Sciatic nerve (tissue), 2 donors: ENCODE measurements at places on chromosomes 3 and 15. TPM values are rescaled to one million over a fixed set of nuclear protein-coding genes. Genes with fewer than 3 reads are reported as not detected.

GRCh38 chr3:42486814-42487565 lies 15.5 kb upstream of the VIPR1 start:
- DNase-seq: no peak

DNA sequence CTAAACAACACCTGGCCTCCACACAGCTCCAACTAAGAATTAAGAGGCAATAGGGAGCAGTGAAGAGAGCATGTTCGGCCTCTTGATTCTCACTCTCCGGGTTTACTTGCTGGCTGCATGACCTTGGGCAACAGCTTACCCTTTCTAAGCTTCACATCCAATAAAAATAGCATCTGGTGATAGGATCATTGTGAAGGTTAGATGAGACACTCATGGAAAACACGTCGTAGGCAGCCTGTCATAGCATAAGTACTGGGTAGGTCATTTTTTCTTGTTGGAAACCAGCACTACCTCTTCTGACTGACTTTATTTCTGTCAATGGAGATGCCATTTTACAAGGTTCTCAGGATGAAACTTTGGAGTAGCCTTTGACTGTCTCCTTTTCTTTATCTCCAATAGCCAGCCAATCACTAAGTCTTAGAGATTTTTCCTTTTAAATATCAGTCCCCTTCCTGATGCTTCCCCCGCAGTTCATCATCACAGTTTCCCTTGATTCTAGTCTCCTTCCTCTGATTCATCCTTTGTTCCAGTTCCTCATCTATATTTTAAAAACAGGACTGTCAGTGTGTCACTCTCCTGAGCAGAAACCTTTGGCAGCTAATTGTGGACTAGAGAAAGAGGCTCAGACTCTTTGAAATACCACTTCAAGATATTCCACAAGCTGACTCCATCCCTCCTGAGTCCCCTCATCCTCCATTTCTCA lies 271.5 kb downstream of the SLC9A9 start:
- no peak for DNase-seq

DNA sequence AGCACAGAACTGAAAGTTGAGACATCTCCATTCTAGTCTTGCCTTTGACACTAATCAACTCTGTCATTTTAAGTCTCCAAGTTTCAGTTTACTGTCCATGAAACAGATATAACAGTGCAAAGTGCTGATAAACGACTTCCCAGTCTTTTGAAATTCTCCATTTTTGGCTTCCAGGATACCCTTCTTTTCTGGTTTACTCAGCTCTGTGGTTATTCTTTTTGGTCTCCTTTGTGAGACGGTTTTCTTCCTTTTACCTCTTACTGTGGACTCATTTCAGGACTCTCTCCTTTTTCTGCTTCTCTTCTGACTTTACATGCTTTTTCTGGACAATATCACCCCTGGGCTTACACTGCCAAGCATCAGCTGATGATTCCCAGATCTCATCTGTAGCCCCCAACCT lies 18.9 kb downstream of the SST start:
- no peak for DNase-seq

DNA sequence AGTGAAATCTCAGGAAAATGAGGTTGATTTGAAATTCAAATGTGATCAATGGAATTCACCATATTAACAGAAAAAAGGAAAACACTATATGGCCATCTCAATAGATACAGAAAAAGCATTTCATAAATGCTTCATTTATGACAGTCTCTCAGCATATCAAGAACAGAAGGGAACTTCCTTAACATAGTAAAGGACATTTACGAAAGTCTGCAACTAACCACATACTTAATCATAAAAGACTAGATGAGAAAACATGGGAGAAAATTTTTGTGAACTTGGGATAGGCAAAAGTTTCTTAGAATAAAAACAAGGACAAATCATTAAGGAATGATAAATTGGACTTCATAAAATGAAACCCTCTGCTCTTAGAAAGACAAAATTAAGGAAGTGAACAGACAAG lies 24.7 kb upstream of the TIPARP start:
- no peak for DNase-seq

DNA sequence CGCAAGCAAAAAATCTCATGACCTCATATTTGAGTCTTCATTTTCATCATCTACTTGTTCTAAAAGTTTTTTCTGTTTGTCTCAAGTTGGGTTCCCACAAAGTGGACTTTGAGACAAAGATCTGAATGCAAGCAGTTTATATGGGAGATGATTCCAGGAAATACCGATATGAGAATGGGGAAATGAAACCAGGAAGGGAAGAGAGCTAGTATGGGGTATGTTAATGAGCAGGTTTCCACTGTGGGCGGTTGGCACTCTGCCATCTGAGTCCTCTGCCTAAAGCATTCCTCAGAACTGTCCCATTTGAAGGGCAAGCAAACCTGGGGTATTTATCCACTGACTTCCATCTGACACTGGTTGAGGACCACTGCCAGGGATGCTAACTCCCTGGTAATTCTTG lies 8.8 kb downstream of the ADPRH start:
- DNase-seq: peak; percentile 79

GRCh38 chr15:95105229-95105628 lies 873.9 kb downstream of the MCTP2 start:
- DNase-seq: no peak

DNA sequence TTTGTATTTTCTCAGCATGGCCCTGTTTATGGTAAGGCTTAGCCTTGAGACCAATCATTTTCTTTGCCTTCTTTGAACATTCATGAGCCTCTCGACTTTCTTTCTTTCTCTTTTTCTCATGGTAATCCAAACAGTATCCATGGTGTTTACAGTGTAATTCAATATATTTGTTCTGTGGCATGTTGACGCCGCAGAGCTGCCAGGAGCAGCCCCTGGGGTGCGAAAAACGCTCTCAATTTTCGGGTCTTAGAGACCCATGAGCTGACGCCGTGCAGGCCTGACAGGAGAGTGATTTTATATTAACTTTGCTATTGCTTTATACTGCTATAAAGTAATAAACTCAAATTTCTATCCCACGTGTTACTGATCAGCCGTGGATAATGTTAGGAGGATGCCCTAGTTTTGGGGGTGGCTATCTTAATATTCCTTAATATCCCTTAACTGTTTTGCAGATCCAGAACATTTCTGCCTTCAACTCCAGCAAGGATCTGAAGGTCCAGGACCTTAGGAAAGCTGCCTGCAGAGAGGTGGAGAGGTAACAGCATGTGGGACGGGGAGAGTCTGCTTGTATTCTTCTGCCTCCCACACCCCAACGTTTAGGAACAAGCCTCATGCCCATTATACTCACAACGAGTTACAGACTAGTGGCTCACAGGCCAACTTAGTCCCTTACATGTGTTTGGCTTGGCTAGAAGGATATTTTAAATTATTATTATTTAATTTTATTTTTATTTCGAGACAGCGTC lies 29.3 kb upstream of the MYO1E start:
- DNase-seq: no peak

- no peak for DNase-seq
These were observed 69.3 kb downstream of the MESD start for GRCh38 chr15:80920271-80920699.

- no peak for DNase-seq
These were observed 29.6 kb downstream of the ADCY5 start for GRCh38 chr3:123419181-123419849.

- no peak for DNase-seq
These were observed 65.4 kb upstream of the CGNL1 start for GRCh38 chr15:57310876-57311275.

GRCh38 chr3:179194931-179195330 lies 46.8 kb downstream of the PIK3CA start:
- no peak for DNase-seq

DNA sequence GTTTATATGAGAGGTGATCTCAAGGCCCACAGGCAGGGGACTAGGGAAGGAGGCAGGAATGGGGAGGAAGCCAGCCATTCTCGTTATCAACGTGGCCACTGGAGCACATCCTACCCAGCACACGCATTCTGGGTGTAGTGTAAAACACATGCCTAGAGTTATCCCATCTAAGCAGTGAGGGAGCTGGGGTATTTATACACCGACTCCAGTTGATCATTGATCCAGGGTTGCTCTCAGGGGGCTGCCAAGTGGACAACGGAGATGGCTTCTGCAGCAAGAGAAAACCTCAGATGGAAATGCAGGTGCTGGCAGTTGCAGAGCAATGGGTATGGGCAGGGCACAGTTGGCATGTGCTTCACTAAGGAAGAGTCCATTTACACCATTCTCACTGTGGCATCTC lies 30.4 kb upstream of the SYNM start:
- DNase-seq: no peak

GRCh38 chr3:25697553-25697952 lies 32.8 kb upstream of the TOP2B start:
- no peak for DNase-seq

The CHCHD4 gene
- total RNA-seq: 11.1 TPM

The MME gene
- 296 TPM for total RNA-seq

The LRRC58 gene
- 24.3 TPM for total RNA-seq

The EIF4E3 gene
- total RNA-seq: 36.4 TPM

The CPLX3 gene
- not detected for total RNA-seq

The ACTRT3 gene
- total RNA-seq: 2.3 TPM

The TMIE gene
- 0.76 TPM for total RNA-seq

The SLC15A2 gene
- total RNA-seq: 2.6 TPM

The CLEC3B gene
- 105 TPM for total RNA-seq

The KLHDC8B gene
- 32.5 TPM for total RNA-seq
